ENCODE measurements at places on chromosomes 2 and 18. TPM values are rescaled to one million over a fixed set of nuclear protein-coding genes. Genes with fewer than 3 reads are reported as not detected.

The RESP18 gene
- not detected for total RNA-seq

The RHOB gene
- total RNA-seq = 1.7 TPM

The CRYGC gene
- total RNA-seq = not detected

The GKN2 gene
- total RNA-seq = not detected

The TMEM169 gene
- 3.0 TPM for total RNA-seq

The CROCC2 gene
- not detected for total RNA-seq

The PASK gene
- 50.8 TPM for total RNA-seq

The CRYGD gene
- total RNA-seq = not detected

The ASXL2 gene
- 45.9 TPM for total RNA-seq

The TCF23 gene
- total RNA-seq = not detected

The PAIP2B gene
- 2.2 TPM for total RNA-seq

The MGAT4A gene
- 95.2 TPM for total RNA-seq

The CDH2 gene
- total RNA-seq = not detected

The SLC30A3 gene
- 0.12 TPM for total RNA-seq

The ERBB4 gene
- total RNA-seq = not detected

The MLPH gene
- not detected for total RNA-seq

The PROC gene
- not detected for total RNA-seq

The NOSTRIN gene
- total RNA-seq = not detected

The COX7A2L gene
- total RNA-seq = 102 TPM

The LYPD1 gene
- total RNA-seq = not detected

The ST8SIA5 gene
- not detected for total RNA-seq

The MREG gene
- 10.6 TPM for total RNA-seq

The CHRND gene
- total RNA-seq = not detected

The ACVR1C gene
- total RNA-seq = 2.1 TPM

The SCN2A gene
- not detected for total RNA-seq

The PARD3B gene
- total RNA-seq = 1.3 TPM

The MOB4 gene
- total RNA-seq = 17.2 TPM

The FEV gene
- not detected for total RNA-seq

The C2orf80 gene
- not detected for total RNA-seq

The ESPNL gene
- total RNA-seq = 0.05 TPM

The STPG4 gene
- total RNA-seq = 0.48 TPM

The B3GNT7 gene
- total RNA-seq = not detected

The RNF181 gene
- 83.6 TPM for total RNA-seq

The ITPRIPL1 gene
- total RNA-seq = 27.9 TPM

The GALNT5 gene
- not detected for total RNA-seq

The APCDD1 gene
- not detected for total RNA-seq

The PSTPIP2 gene
- 11.3 TPM for total RNA-seq

The KRTCAP3 gene
- total RNA-seq = 7.4 TPM

The DSG4 gene
- not detected for total RNA-seq

The RIOK3 gene
- 60.0 TPM for total RNA-seq

The TUBA4A gene
- 217 TPM for total RNA-seq

The SOS1 gene
- total RNA-seq = 201 TPM

The ALK gene
- total RNA-seq = not detected

The NPAS2 gene
- 10.2 TPM for total RNA-seq

The ANKRD29 gene
- not detected for total RNA-seq

The ENOSF1 gene
- 67.8 TPM for total RNA-seq

The DSG2 gene
- total RNA-seq = 0.53 TPM

The PID1 gene
- not detected for total RNA-seq

The RBFA gene
- total RNA-seq = 21.1 TPM

All from activated naive CD4-positive, alpha-beta T cell treated with anti-CD3 and anti-CD28 coated beads, Interleukin-2, amount 10 ng/mL, durations not matched to agents 5 hours and 36 hours (primary cell).